Pulmonary artery endothelial cell (primary cell): ENCODE measurements at places on chromosomes 11 and 22. TPM values are rescaled to one million over a fixed set of nuclear protein-coding genes. Genes with fewer than 3 reads are reported as not detected.

Gene RIBC2
- 0.86 and 1.7 TPM in 2 replicates for total RNA-seq

Gene MAJIN
- total RNA-seq = not detected in 2 replicates

Gene IGLL5
- total RNA-seq = not detected in 2 replicates

Gene OR52R1
- not detected in 2 replicates for total RNA-seq

Gene ADAMTS15
- under 0.01 and 0.07 TPM in 2 replicates for total RNA-seq

Gene EIF4G2
- 884 and 1,127 TPM in 2 replicates for total RNA-seq

Gene TOB2
- 17.1 and 25.4 TPM in 2 replicates for total RNA-seq

Gene SLC25A17
- 14.7 and 16.6 TPM in 2 replicates for total RNA-seq

Gene EXPH5
- under 0.01 and 0.07 TPM in 2 replicates for total RNA-seq

Gene PKNOX2
- not detected in 2 replicates for total RNA-seq

Gene SCN2B
- not detected in 2 replicates for total RNA-seq

Gene RAPSN
- total RNA-seq = 0.14 and 0.26 TPM in 2 replicates

Gene KLHDC7B
- total RNA-seq = not detected in 2 replicates

Gene C22orf42
- not detected in 2 replicates for total RNA-seq

Gene PHETA2
- 17.5 and 25.4 TPM in 2 replicates for total RNA-seq

Gene CHKB
- total RNA-seq = 25.3 and 27.5 TPM in 2 replicates

Gene CCDC34
- total RNA-seq = 4.6 and 6.9 TPM in 2 replicates

Gene RTN4RL2
- total RNA-seq = 0.07 TPM in 2 replicates

Gene TSPAN18
- total RNA-seq = 11.1 and 11.5 TPM in 2 replicates

Gene WEE1
- total RNA-seq = 19.1 and 22.5 TPM in 2 replicates

Gene CD82
- total RNA-seq = 19.7 and 29.0 TPM in 2 replicates

Gene CCDC116
- 0.07 and 0.35 TPM in 2 replicates for total RNA-seq

Gene LRRC74B
- not detected in 2 replicates for total RNA-seq

Gene DAGLA
- total RNA-seq = 1.3 and 1.5 TPM in 2 replicates

Gene NXPE2
- total RNA-seq = not detected in 2 replicates

Gene DERL3
- total RNA-seq = 0.26 and 1.5 TPM in 2 replicates

Gene DEUP1
- total RNA-seq = not detected in 2 replicates

Gene KIRREL3
- not detected in 2 replicates for total RNA-seq

Gene MYOD1
- total RNA-seq = not detected in 2 replicates

Gene PDE3B
- 4.3 and 4.7 TPM in 2 replicates for total RNA-seq

Gene ANO9
- total RNA-seq = 0.07 TPM in 1 of 2 replicates, not detected in the other

Gene AP1B1
- total RNA-seq = 130 and 132 TPM in 2 replicates
